ENCODE measurements at places on chromosomes 13 and 19.

DNA sequence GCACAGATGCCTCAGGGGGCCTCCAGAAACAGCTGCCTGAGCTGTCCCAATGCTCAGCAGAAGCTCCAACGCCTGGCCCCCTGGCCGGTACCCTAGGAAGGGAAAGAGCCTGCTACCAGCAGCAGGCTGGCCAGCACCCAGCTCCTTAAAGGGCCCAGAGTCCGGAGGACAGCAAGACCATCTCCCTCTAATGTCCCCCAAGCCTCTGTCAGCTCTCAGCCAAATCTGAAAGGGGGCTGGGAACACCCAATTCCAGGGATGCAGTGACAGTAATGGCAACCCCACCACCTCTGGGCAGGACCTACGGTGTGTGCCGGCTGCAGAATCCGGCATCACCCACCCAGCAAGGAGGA, 4.2 kb downstream of the PPP6R1 start:
- no peak for DNase-seq

DNA sequence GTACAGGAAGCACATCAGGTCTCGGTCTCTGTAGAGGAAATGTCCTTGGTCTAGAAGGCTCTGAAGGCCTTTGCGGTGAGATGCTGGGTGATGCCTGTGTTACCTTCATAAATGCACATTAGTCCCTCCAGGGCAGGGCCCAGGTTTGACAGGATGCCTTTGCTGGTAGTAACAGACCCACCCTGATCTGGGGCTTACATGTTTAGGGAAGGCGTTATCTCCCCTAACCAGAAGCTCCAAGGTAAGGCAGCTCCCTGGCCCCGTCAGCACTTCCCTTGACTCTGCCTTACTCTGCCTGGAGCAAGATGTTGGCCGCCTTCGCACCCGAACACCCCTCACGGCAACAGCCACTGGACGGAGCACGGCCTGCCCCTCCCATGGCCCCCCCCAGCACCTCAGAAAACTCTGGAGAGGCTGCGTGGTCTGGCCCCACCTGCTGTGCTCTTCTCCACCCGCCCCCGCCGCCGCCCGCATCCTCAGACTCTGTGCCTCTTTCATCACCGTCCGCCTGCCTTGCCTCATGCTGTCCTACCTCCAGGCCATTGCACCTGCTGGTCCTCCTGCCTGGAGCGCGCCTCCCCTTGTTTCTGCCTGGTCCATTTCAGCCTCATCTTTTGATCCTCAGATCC, 9.1 kb downstream of the AP2A1 start:
- no peak for DNase-seq

DNA sequence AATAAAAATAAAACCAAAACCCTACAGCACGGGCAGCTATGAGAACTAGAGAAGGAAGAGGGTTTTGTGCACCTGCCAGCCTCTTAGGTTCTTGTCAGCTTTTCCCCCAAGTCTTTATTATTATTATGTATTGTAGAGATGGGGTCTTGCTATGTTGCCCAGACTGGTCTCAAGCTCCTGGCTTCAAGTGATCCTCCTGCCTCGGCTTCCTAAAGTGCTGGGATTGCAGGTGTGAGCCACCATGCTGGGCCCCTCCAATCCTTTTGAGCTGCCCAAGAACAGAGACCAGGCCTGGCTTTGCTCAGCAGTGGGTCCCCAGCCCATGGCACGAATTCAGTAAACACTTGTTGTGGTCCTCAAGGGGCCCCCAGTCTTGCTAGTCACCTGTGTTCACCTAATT, 1.5 kb upstream of the NDUFS7 start:
- DNase-seq, result no peak

DNA sequence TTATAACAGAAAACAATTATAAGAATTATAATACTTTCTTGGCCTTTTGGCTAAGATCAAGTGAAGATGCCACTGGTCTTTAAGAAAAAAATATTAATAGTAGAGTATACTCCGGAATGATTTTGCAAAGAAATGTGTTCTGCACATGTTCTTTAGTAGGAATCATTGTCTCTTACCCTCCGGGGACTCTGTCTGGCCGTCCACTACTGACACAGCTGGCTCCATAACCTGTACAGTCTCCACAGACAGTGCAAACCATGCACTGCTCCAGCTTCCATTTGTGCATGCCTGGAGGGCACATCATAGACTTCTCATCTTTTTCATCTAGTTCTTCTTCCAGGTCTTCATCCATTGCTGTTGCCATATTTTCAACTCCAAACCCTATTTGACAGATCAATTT, 75.9 kb downstream of the MYCBP2 start:
- DNase-seq, result no peak

DNA sequence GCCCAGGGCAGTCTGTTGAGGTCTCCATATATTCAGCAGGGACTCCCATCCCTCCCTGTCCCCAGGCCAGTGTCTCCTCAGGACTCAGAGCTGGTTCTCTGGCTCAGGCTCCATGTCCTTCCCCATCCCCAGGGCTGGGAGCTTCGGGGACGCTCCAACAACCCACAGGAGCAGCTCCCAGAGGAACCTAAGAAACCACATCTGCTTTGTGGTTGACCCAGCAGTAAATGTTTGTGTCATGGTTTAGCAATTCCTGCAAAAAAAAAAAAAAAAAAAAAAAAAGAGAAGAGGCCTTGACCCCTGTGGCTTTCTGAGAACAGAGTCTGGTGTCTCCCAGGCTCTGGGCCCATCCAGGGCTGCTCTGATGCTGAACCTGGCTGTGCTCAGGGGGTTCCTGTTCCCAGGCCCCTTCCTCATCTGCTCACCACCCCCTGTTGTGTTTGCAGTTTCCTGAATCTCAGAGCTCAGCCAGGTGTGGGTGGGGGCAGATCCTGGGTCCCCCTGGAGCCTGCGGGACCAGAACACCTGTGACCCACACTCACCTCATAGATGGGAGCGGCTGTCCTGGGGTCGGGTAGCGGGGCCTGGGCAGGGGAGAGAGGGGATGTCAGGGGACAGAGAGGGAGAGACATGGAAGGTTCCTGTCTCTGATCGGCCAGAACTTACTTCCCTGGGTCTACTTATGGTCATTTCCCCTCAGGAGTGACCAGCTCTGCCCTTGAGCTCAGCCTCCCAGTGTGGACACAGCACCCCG, 25.2 kb upstream of the CEACAM1 start:
- no peak for DNase-seq

DNA sequence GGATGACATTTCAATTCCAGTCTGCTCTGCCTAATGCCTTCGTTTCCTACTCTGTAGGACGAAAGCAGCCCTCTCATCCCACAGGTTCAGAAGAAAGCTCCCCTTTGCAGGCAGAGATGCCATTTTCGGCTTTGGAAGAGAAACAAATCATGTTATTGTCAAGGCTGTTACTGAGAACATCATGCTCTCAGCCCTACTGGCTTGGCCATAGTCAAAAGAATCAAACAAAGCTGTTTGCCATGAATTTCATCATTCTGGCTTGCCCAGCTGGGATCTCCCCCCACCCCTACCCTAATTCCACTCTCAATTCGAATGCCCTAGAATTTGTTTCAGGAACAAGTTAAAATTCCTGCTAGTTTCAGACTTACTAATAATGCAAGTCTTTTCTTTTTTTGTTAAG, 162.3 kb upstream of the SERP2 start:
- DNase-seq, result no peak

GRCh38 chr13:24605923-24606372, 74.3 kb upstream of the ATP12A start:
- DNase-seq, result no peak

- no peak for DNase-seq
Observed at GRCh38 chr19:47432091-47432490, 12.8 kb upstream of the MEIS3 start.

GRCh38 chr13:112561478-112561877, 26.5 kb downstream of the TUBGCP3 start:
- DNase-seq, result no peak

DNA sequence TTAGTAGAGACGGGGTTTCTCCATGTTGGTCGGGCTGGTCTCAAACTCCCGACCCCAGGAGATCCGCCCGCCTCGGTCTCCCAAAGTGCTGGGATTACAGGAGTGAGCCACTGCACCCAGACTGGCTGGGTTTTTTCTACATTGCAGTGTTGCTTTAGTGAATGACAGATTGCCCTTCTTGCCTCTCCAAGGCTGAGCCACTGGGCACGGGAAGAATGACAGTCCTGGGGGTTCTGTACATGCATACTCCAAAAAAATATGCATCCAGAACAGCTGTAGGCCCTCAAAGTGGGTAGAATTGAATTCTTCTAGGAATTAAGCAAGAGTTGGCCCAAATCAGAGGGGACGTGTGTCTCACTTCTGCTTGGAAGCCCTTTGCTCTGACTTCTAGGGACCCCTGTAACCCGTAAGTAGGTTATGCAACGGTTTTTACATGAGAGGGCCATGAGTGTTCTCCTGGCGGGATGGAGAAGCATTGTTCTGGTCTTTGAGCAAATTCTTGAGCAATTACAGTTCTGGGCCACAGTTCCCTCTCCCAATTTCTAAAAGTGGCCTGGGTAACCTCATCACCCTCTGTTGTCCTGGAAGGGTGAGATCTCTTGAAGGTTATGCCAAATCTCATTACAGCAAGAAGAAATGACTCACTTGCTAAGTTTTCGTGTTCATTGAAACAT, 3.6 kb downstream of the ACTN4 start:
- DNase-seq, result no peak

DNA sequence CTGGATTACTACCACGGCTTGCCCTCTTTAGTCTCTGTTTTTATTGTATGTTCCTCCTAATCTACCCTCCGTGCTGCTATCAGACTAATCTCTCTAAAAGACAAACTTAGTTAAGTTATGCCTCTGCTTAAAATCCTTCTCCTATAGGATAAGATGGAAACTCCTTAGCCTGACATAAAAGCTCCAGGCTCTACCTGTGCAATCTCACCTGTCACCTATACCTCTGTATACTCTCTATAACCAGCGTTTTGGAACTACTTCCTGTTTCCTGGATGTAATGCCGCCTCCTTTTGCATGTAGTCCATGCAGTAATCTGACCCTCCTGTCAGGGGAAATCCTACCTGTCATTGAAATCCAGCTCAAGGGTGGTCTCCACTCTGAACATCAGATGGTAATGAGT, 41.2 kb downstream of the OLFM4 start:
- DNase-seq, result no peak

DNA sequence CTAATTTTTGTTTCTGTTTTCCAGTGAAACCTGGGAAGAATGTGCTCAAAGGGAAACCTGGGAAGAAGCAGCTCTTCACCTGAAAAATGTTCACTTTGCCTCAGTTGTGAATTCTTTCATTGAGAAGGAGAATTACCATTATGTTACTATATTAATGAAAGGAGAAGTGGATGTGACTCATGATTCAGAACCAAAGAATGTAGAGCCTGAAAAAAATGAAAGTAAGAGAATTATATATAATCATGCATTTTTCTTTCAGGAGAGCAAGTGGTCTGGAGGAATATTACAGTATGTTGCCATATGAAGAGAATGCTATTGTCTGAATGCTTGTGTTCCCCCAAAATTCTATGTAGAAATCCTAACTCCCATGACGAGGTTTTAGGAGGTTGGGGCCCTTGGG, 3.4 kb downstream of the NUDT15 start:
- DNase-seq, result no peak

DNA sequence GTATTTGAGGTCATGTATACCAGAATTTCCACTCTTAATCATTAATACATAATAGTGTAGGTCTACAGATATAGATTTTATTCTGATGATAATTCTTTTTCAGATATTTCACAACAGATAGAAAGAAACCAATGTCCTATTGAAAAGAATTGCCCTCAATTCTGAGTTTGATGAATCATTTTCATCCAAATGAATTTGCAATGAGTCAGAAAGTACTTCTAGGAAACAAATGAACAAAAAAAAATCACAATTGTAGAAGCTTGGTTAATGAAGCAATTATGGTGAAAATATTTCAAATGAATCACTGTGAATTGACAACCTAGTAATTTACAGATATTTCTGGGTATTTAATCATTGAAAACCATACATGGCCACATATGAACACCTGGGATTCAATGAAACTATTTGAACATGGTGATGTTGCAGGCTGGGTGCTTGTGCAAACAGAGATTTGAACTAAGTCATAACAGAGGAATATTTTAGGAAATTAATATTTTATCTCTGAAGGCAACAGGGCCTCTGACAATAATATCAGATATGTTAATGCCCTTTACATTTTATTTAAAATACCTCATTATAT, 360.9 kb downstream of the SLITRK5 start:
- DNase-seq, result no peak

DNA sequence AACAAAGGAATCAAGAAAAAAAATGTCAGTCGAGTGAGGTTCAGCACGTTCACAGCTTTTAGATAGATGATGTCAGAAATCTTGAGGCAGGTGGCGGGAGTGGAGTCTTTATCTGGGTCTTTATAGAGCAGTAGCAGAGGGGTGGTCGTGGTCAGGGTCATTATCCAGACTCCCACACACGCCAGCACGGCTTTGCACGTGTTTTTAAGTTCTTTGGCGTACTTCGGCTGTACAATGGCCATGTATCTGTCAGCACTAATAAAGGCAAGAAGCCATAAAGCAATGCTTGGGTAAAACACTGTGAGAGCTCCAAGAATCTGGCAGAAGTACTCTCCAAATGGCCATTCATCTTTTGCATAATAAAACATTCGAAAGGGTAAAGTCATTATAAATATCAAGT, 2.9 kb downstream of the GPR18 start:
- no peak for DNase-seq

DNA sequence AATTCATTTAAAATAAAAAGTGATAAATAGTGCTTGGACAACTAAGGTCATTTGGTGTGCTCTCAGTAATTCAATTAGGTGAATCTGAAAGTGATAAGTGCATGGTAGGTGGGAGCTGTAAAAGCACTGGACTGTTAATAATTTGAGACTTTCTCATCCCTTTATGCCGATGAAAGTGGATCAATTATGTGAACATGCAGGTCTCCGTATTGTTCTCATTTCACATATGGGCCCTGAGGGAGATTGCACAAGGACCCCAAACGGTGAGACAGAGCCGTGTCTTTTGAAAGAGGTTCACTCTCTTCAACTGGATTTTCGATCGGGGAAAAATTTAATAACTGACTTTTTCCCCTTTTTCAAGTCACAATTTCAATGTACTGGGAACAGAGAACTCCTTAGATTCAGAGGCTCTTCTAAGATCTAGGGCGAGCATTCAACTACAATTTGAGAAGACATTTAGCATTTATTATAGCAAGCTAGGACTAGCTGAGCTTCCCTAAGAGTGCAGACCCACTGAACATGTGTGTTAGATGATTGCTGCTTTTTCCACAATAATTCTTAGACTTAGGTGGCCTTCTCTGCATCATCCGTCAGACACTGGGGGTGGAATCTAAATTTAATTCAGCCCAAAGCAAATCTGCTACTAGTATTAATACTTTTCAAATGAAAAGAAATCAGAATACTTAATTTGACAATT, 347.6 kb downstream of the OXGR1 start:
- no peak for DNase-seq

DNA sequence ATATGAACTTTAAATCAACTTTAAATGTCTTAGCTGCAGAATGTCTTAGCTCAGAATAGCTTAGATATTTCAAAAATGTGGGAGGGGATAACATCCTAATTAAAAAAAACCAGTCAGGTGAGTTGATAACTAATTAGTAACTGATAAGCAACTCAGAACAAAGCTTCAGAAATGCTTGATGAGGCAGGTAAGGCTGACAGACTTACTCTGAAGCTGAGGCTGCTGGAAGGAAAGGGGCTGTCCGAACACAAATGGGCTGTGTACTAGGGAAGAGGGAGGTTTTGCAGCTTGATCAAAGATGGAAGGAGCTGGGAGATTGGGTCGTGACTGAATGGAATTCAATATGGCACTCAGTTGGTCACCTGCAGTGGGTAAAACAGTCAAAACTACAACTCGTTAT, 91.2 kb upstream of the FBXL3 start:
- DNase-seq, result no peak

Data from stimulated activated CD4-positive, alpha-beta T cell treated with anti-CD3 and anti-CD28 coated beads, Interleukin-2, amount 100 ng/mL, for 48 hours (primary cell).